ENCODE measurements at places on chromosomes 7 and 10.

DNA sequence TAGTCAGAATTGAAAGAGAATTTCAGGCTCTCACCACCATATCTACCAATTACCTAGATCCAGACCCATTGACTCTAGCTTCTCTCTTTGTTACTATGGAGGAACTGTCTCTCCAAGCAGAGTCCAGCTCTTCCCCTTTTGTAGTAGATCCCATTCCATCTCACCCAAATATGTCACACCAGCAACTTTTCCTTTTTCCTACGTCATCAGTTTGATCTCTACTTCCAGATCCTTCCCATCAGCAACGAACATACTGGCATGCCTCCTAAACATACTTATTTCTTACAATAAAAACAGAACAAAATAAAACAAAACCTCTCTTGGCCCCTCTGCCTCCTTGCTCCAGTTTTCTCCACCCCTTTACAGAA, 5.9 kb upstream of the CALU start:
- no peak for DNase-seq

DNA sequence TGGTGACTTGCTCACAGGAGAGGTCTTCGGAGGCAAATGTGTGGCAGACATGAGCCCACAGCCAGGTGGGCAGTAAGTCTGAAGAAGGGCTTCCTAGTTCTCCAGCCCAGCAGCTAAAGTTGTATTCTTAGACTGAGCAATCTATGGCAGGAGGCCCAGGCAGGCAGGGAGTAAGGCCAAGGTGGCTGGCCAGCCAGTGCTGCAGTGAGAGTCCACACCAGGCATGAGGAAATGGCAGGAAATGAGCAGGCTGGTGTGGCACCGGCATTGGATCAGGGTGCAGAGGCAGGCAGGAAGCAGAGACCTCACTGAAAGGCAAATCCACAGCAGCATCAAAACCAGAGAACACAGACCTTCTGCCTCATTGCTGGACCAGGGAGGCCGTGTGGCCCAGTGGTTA, 84.6 kb upstream of the PDE1C start:
- DNase-seq, result no peak

GRCh38 chr10:100780324-100780723, 34.9 kb downstream of the PAX2 start:
- DNase-seq, result no peak

- no peak for DNase-seq
These were observed 115.5 kb upstream of the STK17A start for GRCh38 chr7:43467406-43467805.

DNA sequence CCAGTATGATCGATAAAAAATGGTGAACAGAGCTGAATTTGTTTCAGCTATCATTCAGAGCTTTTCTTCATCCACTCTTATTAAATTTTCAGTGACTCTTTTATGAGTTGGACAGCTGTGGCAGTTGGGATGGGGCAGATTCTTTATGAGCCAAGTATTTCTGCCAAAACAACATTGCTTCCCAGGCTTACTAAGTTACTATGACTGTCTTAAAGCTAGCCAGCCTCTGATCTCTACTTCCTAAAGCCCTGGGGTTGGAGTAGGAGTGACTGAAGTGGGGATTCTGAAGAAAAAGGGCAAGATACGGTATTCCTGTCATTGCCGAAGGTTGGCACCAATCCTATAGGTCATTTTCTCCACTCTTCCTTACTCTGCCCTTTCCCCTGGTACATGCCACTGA, 12.7 kb downstream of the RPP30 start:
- DNase-seq, result no peak

GRCh38 chr10:90846746-90847145, 11.1 kb downstream of the HTR7 start:
- no peak for DNase-seq

DNA sequence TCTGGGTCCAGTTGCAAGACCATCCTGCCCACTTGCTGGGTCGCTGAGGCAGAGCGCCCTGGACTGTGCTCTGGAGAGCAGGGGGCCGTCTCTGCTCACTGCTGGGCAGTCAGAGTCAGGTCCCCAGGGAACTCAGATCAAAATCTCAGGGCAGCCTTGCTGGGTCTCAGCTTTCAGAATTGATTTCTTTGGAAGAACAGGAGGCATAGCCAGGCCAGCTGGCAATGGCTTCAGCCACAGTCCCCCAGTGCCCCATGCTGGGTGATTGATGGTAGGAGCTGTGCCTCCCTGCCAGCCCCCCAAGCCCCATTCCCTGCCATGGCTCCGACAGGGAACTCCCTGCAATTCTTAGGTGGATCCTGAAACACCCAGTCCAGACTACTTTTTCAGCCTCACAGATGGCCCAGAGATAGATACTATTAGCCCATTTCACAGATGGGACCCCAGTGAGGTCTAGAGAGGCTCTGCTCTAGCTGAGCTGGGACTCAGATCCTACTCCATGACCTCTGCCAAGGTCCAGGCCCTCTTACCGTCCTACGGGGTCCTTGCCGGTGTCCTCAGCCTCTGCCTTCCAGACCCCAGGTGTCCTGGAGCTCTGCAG, 467 bp downstream of the MMRN2 start:
- DNase-seq, result no peak

GRCh38 chr10:122333037-122333436, 41.5 kb upstream of the PLEKHA1 start:
- no peak for DNase-seq

DNA sequence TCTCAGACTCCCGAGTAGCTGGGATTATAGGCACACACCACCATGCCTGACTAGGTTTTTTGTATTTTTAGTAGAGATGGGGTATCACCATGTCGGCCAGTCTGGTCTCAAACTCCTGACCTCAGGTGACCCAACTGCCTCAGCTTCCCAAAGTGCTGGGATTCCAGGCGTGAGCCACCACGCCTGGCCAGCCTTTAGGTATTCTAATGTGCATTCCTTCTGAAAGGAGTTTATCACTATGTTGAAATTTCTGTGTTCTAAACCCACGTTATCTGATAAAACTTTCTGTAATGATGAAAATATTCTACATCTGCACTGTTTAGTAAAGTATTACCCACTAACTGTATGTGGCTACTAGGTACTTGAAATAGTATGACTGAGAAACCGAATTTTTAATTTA, 110.6 kb upstream of the IMMP2L start:
- DNase-seq, result no peak

- no peak for DNase-seq
These were observed 3.3 kb downstream of the ZC3HC1 start for GRCh38 chr7:130047831-130048230.

- DNase-seq, result no peak
These were observed 17.1 kb upstream of the STK17A start for GRCh38 chr7:43565786-43566185.

GRCh38 chr7:150370612-150371071, 2.0 kb downstream of the REPIN1 start:
- DNase-seq, result no peak

DNA sequence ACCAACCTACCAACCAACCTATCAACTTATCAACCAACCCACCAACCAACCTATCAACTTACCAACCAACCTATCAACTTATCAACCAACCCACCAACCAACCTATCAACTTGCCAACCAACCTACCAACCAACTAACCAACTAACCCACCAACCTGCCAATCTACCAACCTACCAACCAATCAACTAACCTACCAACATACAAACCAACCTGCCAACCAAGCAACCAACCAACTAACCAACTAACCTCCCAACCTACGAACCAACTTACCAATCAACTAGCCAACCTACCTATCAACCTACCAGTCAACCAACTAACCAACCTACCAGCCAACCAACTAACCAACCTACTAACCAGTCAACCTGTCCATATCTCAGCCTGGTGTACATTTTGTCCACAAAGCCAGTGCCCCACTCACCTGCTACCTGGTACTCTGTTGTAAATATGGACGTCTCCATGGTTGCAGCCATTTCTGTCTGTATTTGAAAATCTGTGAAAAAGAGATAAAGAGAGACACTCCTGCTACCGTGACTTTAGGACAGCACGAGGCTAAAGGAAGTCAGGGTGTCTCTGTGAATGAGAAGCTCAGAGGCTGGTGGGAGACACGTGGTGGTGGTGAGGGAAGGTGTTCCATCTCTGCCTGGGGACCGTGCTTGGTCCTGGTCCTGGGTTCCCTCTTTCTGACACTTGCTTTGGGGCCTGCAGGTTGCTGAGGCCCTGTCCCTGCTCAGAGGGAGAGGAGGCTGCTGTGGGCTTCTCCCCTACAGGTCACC, 41.9 kb upstream of the IL15RA start:
- DNase-seq, result no peak

- DNase-seq, result no peak
These were observed 178.1 kb upstream of the GRB10 start for GRCh38 chr7:50960621-50961310.

DNA sequence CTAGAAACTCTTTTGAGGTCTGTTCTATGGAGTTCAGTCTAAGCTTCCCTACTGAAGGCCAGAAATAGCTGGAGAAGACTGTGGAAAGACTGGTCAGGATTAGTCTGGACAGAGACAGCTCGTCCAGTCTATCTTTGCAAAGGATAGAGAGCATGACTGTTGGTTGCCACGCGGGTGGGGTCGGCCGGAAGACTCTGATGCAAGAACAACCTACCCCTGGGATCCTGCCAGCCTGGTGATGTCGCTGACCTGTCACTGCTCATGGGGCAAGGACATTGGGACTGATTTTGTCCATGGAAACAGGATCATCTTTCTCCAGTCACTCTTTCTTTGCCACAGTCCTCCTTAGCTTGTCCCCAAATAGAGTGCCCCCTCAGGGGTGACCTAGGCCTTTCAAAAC, 337.6 kb upstream of the NPSR1 start:
- DNase-seq, result no peak

DNA sequence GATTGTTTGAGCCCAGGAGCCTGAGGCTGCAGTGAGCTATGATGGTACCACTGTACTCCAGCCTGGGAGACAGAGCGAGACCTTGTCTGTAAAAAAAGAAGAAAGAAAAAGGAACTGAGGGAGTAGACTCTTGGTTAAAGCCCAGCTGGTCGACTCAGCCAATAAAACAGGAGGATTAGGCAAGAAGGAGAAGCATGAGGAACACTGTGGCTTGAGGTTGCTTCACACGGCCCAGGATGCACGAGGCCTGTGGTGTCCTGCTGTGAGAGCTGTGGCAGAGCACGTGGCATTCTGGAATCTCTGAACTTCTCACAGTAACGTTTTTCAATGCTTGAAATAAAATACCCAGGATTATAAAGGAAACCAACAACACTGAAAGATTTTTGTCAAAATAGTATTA, 93.3 kb downstream of the CUL2 start:
- no peak for DNase-seq

- DNase-seq, result no peak
These were observed 133.7 kb downstream of the FOXP2 start for GRCh38 chr7:114548081-114548980.

GRCh38 chr7:80584778-80585177, 53.7 kb upstream of the CD36 start:
- DNase-seq, result peak; percentile 23

DNA sequence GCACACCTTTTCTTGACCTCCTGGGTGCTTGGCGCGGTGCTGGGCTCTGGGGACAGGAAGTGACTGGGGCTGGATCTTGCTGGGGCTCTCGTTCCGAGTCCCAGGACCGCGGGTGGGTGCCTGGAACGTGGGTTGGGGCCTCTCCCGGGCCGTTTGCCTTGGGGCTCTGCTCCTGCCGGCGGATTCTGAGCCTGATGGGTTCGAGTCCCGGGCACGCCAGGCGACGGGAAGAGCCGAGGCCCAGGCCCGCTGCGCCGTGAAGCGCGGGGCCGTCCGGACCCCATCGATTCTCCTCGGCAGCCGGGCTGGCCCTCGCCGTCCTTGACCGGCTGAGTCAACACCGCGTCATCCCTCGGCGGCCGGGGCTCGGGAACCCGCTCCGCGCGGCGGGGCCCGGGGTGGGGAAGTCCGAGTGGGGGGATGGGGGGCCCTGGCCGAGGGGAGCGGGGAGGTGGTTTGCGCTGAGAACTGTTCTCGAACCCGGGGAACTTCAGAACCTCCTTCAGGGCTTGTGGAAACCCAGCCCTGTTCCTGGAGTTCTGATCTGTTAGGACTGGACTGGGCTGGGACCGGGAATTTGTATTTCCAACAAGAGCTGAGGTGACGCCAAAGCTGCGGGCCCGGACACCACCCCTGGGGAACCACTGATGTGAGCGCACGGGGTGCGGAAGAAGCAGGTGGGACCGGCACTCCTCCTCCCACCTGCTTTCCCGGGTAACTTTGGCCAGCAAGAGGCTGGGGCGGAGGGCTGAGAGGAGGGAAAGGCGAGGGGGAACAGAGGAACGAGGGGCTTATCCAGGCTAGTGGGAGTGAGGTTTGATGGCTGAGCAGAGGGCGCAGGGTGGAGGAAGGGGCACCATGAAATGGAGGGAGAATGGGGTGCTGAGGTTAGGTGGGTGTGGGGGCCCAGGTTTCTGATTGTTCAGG, 6.2 kb downstream of the HHEX start:
- peak; percentile 30 for DNase-seq

DNA sequence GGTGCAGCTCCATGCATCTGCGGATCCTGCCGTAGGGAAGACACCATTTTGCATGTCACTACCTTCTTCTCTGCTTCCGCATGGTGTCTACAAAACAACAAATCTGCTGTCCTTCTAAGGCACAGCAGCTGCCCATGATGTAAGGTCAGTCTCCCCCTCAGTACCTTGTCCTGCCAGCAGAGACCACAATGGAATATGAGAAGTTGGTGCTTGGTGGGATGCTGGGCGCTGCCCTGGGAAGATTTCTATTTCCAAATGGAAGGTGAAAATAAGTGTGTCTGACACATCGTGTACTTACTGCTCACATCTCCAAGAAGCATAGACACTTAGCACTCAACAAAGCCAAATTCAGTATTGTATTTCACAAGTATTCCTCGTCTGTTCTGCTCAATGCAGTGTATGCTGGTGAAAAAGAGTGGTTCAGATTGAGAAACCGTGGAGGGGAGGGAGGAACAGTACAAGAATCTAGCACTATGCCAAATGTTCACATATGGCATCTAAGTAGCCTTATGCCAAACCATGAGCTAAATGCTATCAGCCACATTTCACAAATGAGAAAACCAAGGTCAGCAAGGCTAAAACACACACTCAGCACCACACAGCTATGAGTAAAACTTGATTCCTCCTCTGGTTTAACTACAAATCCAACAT, 95.0 kb downstream of the GRB10 start:
- DNase-seq, result no peak

DNA sequence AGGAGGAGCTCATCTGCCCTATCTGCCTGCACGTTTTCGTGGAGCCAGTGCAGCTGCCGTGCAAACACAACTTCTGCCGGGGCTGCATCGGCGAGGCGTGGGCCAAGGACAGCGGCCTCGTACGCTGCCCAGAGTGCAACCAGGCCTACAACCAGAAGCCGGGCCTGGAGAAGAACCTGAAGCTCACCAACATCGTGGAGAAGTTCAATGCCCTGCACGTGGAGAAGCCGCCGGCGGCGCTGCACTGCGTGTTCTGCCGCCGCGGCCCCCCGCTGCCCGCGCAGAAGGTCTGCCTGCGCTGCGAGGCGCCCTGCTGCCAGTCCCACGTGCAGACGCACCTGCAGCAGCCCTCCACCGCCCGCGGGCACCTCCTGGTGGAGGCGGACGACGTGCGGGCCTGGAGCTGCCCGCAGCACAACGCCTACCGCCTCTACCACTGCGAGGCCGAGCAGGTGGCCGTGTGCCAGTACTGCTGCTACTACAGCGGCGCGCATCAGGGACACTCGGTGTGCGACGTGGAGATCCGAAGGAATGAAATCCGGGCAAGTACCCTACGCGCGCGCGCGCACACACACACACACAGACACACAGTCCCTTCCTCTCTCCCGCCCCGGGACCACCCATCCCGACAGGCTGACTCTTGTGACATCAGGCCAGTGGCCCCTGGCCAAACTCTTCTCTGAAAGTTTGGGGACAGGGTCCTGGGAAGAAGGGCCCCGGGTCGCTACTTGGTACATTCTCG, 538 bp downstream of the TRIM8 start:
- DNase-seq, result peak; percentile 83

- DNase-seq, result no peak
These were observed 166.3 kb downstream of the GRID1 start for GRCh38 chr10:86200269-86200668.
